ENCODE measurements at places on chromosomes 7 and 10. TPM values are rescaled to one million over a fixed set of nuclear protein-coding genes. Genes with fewer than 3 reads are reported as not detected.

LRRC18 gene
- total RNA-seq: 12.6 TPM

ANKRD61 gene
- total RNA-seq: 8.4 TPM

CYP3A7 gene
- total RNA-seq: not detected

STK17A gene
- total RNA-seq: 18.8 TPM

HMX3 gene
- 0.55 TPM for total RNA-seq

SEMA3E gene
- 0.47 TPM for total RNA-seq

INA gene
- total RNA-seq: 5.2 TPM

EPC1 gene
- total RNA-seq: 65.8 TPM

ST8SIA6 gene
- 0.87 TPM for total RNA-seq

REEP3 gene
- total RNA-seq: 20.3 TPM

C10orf62 gene
- total RNA-seq: 373 TPM

DEPP1 gene
- 84.9 TPM for total RNA-seq

DNA2 gene
- 5.9 TPM for total RNA-seq

SPAM1 gene
- 3.9 TPM for total RNA-seq

BICC1 gene
- total RNA-seq: 10.0 TPM

CFAP70 gene
- total RNA-seq: 29.6 TPM

WEE2 gene
- total RNA-seq: 1.4 TPM

SPDYE8 gene
- 1.4 TPM for total RNA-seq

NUTM2A gene
- total RNA-seq: 7.6 TPM

TFAM gene
- 36.3 TPM for total RNA-seq

ABCB4 gene
- total RNA-seq: 2.6 TPM

CYP2C8 gene
- 8.2 TPM for total RNA-seq

FZD8 gene
- 13.0 TPM for total RNA-seq

EEPD1 gene
- 10.2 TPM for total RNA-seq

SCART1 gene
- total RNA-seq: 11.6 TPM

OR2A42 gene
- not detected for total RNA-seq

GNAT3 gene
- not detected for total RNA-seq

TMEM213 gene
- 0.31 TPM for total RNA-seq

RABGEF1 gene
- total RNA-seq: 78.4 TPM

CPN1 gene
- 0.87 TPM for total RNA-seq

CRPPA gene
- total RNA-seq: 2.1 TPM

CYP3A5 gene
- 0.63 TPM for total RNA-seq

SORCS1 gene
- 4.6 TPM for total RNA-seq

CYP17A1 gene
- total RNA-seq: 12.1 TPM

SEMA3A gene
- 1.4 TPM for total RNA-seq

SPDYE1 gene
- total RNA-seq: 7.3 TPM

DLX5 gene
- 2.6 TPM for total RNA-seq

ANKRD30A gene
- 32.1 TPM for total RNA-seq

TCAF2 gene
- total RNA-seq: 3.1 TPM

CYP2W1 gene
- total RNA-seq: 0.71 TPM

MBL2 gene
- 0.12 TPM for total RNA-seq

ZNF488 gene
- total RNA-seq: 3.2 TPM

IL6 gene
- total RNA-seq: not detected

FAM237B gene
- not detected for total RNA-seq

TMEM236 gene
- 0.43 TPM for total RNA-seq

OR2A1 gene
- total RNA-seq: 0.37 TPM

ELFN1 gene
- total RNA-seq: 3.2 TPM

ACSM6 gene
- not detected for total RNA-seq

CYP26C1 gene
- total RNA-seq: 0.68 TPM

CPXM2 gene
- total RNA-seq: 17.5 TPM

CD36 gene
- 19.8 TPM for total RNA-seq

UPK3B gene
- 19.1 TPM for total RNA-seq

MSS51 gene
- 3.5 TPM for total RNA-seq

TFEC gene
- 4.1 TPM for total RNA-seq

OR9A2 gene
- total RNA-seq: 0.99 TPM

PNLIPRP2 gene
- 0.31 TPM for total RNA-seq

TET1 gene
- 3.2 TPM for total RNA-seq

Data from testis (tissue), 5 donors.